Cardiac muscle cell (in vitro differentiated cells and primary cell): ENCODE measurements at places on chromosomes 1 and 21. TPM values are rescaled to one million over a fixed set of nuclear protein-coding genes. Genes with fewer than 3 reads are reported as not detected.

DNA sequence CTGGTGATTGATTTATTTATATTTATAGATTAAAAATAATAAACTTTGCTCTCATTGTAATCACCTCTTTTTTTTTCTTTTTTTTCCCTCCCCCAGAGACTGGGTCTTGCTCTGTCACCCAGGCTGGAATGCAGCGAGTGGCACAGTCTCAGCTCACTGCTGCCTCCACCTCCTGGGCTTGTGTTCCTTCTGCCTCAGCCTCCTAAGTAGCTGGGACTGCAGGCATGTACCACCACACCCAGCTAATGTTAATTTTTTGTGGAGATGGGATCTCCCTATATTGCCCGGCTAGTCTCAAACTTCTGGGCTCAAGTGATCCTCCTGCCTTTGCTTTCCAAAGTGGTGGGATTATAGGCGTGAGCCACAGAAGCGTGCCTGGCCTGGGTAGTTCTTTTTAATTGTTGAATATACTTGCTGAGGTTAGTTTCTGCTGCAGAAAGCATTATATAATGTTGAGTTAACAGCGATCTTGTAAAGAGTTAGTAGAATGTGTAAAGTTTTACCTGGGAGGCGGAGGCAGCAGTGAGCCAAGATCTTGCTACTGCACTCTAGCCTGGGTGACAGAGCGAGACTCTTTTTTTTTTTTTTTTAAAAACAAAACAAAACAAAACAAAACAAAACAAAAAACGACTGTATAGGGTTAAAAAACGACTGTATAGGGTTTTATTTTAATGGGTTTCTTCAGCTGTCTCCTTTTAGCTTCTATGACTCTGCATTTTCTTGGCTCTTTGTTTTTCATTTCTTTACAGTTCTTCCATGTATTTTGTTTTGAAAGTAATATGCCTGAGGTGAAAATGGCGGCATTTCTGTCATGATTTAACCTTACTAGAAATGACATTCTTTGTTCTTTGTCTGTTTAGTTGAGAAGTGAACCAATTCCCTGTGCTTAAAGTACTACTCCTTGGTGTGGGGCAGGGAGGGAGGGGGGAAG lies 82.7 kb downstream of the CAMTA1 start:
- DNase-seq, result no peak

GRCh38 chr21:28439788-28440187 lies 552.9 kb downstream of the LTN1 start:
- DNase-seq, result no peak

GRCh38 chr1:172545396-172546004 lies 12.6 kb downstream of the SUCO start:
- no peak for DNase-seq

DNA sequence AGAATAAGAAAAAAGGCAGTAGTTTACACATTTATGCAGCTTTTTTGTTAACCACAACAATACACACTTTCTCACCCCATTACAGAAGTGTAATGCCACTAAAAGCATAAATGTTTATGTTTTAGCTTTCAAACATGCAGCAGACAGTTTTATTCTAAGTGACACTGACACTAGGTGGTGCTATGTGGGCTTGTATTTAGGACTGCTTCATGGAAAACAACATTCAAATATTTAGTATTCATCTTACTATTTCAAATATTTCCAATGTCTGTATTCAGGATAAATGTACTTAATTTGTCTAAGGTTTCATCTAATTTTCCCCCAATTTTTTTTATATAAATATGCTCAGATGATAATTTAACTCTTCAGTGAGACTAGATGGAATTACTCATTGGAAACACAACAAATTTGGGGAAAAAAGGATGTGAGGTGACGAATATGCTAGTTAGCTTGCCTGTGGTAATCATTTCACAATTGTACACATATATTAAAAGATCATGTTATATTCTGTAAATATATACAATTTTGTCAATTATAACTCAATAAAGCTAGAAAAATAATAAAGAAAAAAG lies 71.4 kb downstream of the USP1 start:
- DNase-seq, result peak; percentile 42

DNA sequence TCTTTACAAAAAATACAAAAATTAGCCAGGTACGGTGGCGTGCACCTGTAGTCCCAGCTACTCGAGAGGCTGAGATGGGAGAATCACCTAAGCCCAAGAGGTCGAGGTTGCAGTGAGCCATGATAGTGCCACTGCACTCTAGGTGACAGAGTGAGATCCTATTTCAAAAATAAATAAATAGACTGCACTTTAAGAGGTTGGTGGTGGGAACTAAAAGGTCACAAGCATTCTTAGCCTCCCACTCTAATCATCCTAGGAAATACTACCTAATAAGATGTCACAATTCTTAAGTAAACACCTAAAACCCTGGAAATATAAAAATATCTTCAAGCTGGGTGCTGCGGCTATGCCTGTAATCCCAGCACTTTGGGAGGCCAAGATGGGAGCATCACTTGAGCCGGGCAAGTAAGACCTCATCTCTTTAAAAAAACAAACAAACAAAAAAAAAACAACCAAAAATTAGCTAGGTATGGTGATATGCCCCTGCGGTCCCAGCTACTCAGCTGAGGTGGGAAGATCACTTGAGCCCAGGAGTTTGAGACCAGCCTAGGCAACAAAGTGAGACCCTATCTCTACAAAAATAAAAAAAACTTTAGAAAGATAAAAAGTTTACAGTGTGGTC lies 4.1 kb downstream of the DCAF8 start:
- DNase-seq, result no peak

GRCh38 chr1:57848406-57848805 lies 424.5 kb upstream of the DAB1 start:
- DNase-seq, result no peak

DNA sequence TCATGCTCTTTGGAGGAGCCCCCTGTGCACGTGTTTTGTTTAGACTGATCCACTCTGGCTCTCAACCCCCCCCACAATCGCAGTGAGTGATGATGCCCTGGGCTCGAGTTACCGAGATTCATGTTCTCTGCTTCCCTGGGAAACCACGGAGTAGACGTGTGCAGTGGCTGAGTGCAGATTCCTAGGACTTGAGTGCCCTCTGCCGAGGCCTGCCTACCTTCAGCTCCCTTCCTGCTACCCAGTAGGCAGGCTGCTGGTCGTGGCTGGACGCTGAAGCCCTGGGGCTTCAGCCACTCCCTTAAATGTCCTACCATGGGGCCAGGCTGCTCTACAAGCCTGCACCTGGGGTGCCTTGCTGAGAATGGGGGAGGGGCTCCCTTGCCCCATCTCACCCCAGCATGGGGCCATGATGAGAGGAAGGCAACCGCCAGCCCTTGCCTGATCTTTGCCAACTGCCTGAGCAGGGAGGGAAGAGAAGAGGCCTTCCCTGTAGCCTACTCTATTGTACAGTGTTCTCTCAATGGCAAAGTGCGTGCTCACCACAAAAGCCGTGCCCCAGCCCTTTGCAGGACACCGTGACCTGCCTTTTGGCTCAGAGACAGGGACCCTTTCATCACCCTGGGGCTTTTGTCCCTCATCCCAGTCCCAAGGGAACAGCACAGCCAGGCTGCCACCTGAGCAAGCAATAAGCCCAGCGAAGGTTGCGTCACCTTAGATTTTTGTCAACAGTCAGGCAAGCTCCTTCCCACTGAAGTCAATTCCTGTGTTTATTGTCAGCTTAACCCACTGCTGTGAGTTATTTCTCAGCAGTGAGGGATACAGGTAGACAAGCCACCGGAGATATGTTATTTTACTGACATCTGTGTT lies 4.1 kb upstream of the GRIK3 start:
- DNase-seq, result peak; percentile 74

- DNase-seq, result peak; percentile 87
Measured at GRCh38 chr1:111747282-111747734, 8.1 kb upstream of the INKA2 start.

GRCh38 chr1:159441360-159441759 lies 1.8 kb downstream of the OR10J1 start:
- no peak for DNase-seq

- no peak for DNase-seq
Measured at GRCh38 chr1:56024155-56024554, 555.2 kb downstream of the PLPP3 start.

GRCh38 chr1:228898582-228898992 lies 163.3 kb downstream of the RHOU start:
- peak; percentile 25 for DNase-seq

GRCh38 chr1:234629026-234629425 lies 19.0 kb upstream of the IRF2BP2 start:
- no peak for DNase-seq

GRCh38 chr1:38819516-38819915 lies 40.1 kb downstream of the RRAGC start:
- DNase-seq, result no peak

GRCh38 chr1:23394684-23395083 lies 25.0 kb upstream of the ZNF436 start:
- peak; percentile 47 for DNase-seq

- DNase-seq, result peak; percentile 89
Measured at GRCh38 chr1:159960721-159961381, 6.8 kb upstream of the SLAMF9 start.

The PLD5 gene
- 0.03 and 0.18 TPM in 2 replicates for total RNA-seq

The NBPF8 gene
- 5.1 and 9.8 TPM in 2 replicates for total RNA-seq

The TSSK3 gene
- 2.3 and 8.0 TPM in 2 replicates for total RNA-seq

The SLAMF8 gene
- total RNA-seq, result not detected in 2 replicates
